Activated T-cell treated with anti-CD3 and anti-CD28 coated beads, Interleukin-2, amount 50 U/mL, for 72 hours (primary cell): ENCODE measurements at places on chromosomes 6 and 20. TPM values are rescaled to one million over a fixed set of nuclear protein-coding genes. Genes with fewer than 3 reads are reported as not detected.

APOM gene
- 6.0 TPM for total RNA-seq

- no peak for DNase-seq
- no peak overlapping the region for H3K27ac ChIP-seq
- no peak overlapping the region for H3K4me3 ChIP-seq
- H3K27me3 ChIP-seq, result no peaks in the 10 kb centered on the region
- H3K36me3 ChIP-seq, result no peaks in the 10 kb centered on the region
- no peaks in the 10 kb centered on the region for H3K4me1 ChIP-seq
Observed at GRCh38 chr6:168090706-168091105, 11.7 kb upstream of the FRMD1 start.

- H3K27me3 ChIP-seq, result no peaks in the 10 kb centered on the region
- no peaks in the 10 kb centered on the region for H3K36me3 ChIP-seq
- DNase-seq, result no peak
- H3K27ac ChIP-seq, result no peak overlapping the region
- H3K4me1 ChIP-seq, result peaks cover 24% of the 10 kb centered on the region
- no peak overlapping the region for H3K4me3 ChIP-seq
Observed at GRCh38 chr6:130585587-130585986, 219.8 kb downstream of the TMEM200A start.

- no peaks in the 10 kb centered on the region for H3K4me1 ChIP-seq
- DNase-seq, result no peak
- no peaks in the 10 kb centered on the region for H3K27me3 ChIP-seq
- no peak overlapping the region for H3K27ac ChIP-seq
- peaks cover 2% of the 10 kb centered on the region for H3K36me3 ChIP-seq
- no peak overlapping the region for H3K4me3 ChIP-seq
Observed at GRCh38 chr20:15575255-15575654, 998.0 kb downstream of the KIF16B start.

DNA sequence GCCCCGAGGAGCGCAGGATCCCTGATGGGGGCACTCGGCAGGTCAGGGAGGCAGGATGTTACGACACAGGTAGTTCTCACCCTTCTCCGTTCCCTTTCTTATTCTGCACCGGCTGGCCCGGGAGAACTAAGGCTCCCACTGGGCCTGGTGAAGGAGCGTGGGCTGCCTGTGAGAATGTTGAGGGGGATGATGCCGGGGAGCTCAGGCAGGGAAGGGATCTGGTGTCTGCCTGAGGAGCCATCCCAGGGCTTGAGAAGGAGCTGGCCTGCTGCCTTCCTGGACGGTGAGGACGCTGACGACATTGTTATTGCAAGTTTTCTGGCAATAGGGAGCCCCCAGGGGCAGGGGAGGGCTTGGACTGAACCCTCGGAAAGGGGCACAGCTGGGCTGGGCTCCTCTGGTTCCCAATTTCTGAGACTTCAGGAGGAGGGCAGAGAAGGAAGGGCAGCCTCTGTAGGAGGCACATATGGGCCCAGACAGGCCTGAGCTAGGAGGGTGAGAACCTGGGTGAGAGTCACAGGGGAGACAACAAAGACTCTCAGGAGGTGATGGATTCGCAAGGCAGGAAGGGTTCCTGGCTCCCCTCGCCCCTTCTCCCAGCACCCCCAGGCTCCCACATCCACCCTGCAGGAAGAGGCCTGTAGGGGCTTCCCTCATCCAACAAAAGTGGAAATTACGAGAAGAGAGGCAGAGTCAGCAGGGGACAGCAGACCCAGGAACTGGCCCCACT lies 32.8 kb downstream of the CYP21A2 start:
- H3K27ac ChIP-seq, result no peak overlapping the region
- peaks cover 5% of the 10 kb centered on the region for H3K4me1 ChIP-seq
- no peak overlapping the region for H3K4me3 ChIP-seq
- no peaks in the 10 kb centered on the region for H3K36me3 ChIP-seq
- no peaks in the 10 kb centered on the region for H3K27me3 ChIP-seq

- H3K27ac ChIP-seq, result no peak overlapping the region
- no peaks in the 10 kb centered on the region for H3K27me3 ChIP-seq
- H3K36me3 ChIP-seq, result no peaks in the 10 kb centered on the region
- no peak for DNase-seq
- no peaks in the 10 kb centered on the region for H3K4me1 ChIP-seq
Observed at GRCh38 chr20:7772371-7772770, 167.9 kb downstream of the HAO1 start.

- H3K4me3 ChIP-seq, result no peak overlapping the region
- H3K27me3 ChIP-seq, result peaks cover 34% of the 10 kb centered on the region
- no peaks in the 10 kb centered on the region for H3K4me1 ChIP-seq
- no peak for DNase-seq
- no peaks in the 10 kb centered on the region for H3K36me3 ChIP-seq
Observed at GRCh38 chr20:19789009-19789408, 31.0 kb downstream of the RIN2 start.

DNA sequence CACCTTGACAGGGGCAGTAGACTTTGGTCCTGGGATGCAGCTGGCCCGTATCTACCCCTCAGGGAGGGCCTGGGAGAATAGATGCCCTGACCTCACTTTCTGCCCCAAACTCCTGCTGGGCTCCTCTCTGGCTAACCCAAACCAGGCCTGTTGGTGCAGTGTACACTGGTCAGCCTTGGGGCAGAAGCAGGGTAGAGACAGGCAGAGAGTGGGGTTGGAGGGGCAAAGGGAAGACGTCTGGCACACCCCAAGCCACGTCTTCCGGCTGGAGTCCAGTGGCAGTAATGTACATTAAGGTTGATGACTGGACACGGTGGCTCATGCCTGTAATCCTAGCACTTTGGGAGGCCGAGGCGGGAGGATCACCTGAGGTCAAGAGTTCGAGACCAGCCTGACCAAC lies 9.3 kb downstream of the DDR1 start:
- H3K36me3 ChIP-seq, result no peaks in the 10 kb centered on the region
- no peaks in the 10 kb centered on the region for H3K27me3 ChIP-seq
- no peak overlapping the region for H3K27ac ChIP-seq
- H3K4me3 ChIP-seq, result no peak overlapping the region
- DNase-seq, result no peak

DNA sequence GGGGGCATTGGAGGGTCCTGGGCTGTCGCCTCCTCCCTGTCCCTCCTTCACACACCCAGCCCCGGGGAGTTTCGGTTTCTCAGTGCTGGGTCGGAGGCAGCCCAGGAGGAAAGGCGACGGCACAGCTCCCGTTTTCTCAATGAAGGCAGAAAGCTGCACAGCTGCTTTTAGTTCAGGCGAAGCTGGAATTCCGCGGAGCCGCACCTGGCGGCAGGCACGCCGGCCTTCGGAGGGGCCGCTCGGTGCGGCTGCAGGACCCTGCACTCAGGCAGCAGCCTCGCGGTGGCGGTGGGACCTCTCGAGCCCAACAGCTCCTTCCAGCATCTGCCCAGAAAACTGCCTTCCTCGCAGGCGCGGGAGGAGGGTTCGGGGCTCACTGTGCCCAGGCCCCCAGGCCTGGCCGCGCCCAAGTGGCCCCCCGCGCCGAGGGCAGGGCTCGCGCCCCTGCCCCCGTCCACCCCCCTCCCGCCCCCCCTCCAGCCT lies 4.6 kb downstream of the FOXQ1 start:
- peaks cover 32% of the 10 kb centered on the region for H3K27me3 ChIP-seq
- no peak overlapping the region for H3K27ac ChIP-seq
- H3K4me3 ChIP-seq, result peak overlapping the region; percentile 63
- peaks cover 28% of the 10 kb centered on the region for H3K4me1 ChIP-seq
- DNase-seq, result no peak
- peaks cover 5% of the 10 kb centered on the region for H3K36me3 ChIP-seq

- no peak overlapping the region for H3K27ac ChIP-seq
- no peak for DNase-seq
- H3K4me1 ChIP-seq, result peaks cover 26% of the 10 kb centered on the region
- H3K27me3 ChIP-seq, result no peaks in the 10 kb centered on the region
- H3K36me3 ChIP-seq, result peaks cover 6% of the 10 kb centered on the region
Observed at GRCh38 chr20:58669287-58670006, 18.4 kb downstream of the STX16 start.

GRCh38 chr6:98844244-98845210 lies 10.2 kb downstream of the POU3F2 start:
- peak overlapping the region; percentile 81 for H3K4me3 ChIP-seq
- H3K27me3 ChIP-seq, result peaks cover 91% of the 10 kb centered on the region
- peaks cover 23% of the 10 kb centered on the region for H3K4me1 ChIP-seq
- H3K36me3 ChIP-seq, result no peaks in the 10 kb centered on the region

DNA sequence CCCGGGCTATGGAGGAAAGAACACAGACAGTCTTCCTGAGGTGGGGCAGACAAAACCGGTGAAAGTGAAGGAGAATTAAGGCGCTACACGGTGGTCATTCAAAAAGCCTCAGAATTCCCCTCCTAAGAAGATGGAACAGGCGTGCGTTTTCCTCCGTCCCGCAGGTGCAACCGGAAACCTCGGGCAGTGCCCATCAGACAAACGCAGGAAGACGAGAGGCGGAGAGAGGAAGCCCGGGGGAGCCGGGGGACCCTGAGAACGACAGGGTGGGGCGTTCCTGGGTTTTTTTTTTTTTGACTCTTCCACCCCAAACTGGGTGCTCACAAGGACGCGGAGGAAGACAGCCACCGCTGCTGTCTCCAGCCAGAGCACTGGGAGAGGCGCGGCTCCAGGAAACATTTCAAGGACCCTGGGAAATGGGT lies 25.4 kb downstream of the TTLL2 start:
- DNase-seq, result peak; percentile 20
- H3K4me3 ChIP-seq, result peak overlapping the region; percentile 89
- H3K27ac ChIP-seq, result peak overlapping the region; percentile 13
- peaks cover 59% of the 10 kb centered on the region for H3K27me3 ChIP-seq

GRCh38 chr6:122286512-122286911 lies 112.9 kb upstream of the HSF2 start:
- H3K27me3 ChIP-seq, result no peaks in the 10 kb centered on the region
- no peak for DNase-seq
- no peak overlapping the region for H3K27ac ChIP-seq
- H3K36me3 ChIP-seq, result no peaks in the 10 kb centered on the region
- H3K4me1 ChIP-seq, result no peaks in the 10 kb centered on the region

- no peak for DNase-seq
- H3K4me1 ChIP-seq, result no peaks in the 10 kb centered on the region
- H3K36me3 ChIP-seq, result no peaks in the 10 kb centered on the region
- no peak overlapping the region for H3K4me3 ChIP-seq
- H3K27ac ChIP-seq, result no peak overlapping the region
Observed at GRCh38 chr20:38143646-38144554, 21.2 kb downstream of the TGM2 start.
